SK-N-MC (cell line): ENCODE measurements at places on chromosomes 6 and 20.

DNA sequence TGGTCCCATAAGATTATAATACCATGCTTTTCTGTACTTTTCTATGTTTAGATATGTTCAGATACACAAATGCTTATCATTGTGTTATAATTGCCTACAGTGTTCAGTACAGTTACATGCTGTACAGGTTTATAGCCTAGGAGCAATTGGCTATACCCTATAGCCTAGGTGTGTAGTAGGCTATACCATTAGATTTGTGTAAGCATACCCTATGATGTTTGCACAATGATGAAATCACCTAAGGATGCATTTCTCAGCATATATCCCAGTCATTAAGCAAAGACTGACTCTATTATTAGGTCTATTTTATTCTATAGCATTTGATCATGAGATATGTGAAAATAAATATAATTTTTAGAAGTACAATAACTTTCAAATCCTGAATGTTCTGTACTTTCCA lies 36.6 kb downstream of the HCRTR2 start:
- no peak for DNase-seq

DNA sequence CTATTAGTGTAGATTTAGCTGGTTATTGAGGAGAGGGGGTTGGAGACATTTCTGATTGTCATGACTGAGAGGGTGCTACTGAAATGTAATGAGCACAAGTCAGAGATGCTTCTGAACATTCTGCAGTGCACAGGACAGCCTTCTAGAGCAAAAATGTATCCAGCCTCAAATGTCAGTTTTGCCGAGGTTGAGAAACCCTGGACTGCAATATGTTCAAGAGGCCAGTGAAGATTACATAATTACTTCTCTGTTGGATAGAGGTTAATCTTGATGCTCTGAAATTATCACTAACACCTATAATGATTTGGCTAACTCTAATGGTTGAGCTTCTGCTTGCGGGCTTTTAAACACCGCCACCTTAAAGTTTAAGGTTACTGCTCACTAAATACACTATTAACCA lies 3.4 kb upstream of the DUSP22 start:
- no peak for DNase-seq

DNA sequence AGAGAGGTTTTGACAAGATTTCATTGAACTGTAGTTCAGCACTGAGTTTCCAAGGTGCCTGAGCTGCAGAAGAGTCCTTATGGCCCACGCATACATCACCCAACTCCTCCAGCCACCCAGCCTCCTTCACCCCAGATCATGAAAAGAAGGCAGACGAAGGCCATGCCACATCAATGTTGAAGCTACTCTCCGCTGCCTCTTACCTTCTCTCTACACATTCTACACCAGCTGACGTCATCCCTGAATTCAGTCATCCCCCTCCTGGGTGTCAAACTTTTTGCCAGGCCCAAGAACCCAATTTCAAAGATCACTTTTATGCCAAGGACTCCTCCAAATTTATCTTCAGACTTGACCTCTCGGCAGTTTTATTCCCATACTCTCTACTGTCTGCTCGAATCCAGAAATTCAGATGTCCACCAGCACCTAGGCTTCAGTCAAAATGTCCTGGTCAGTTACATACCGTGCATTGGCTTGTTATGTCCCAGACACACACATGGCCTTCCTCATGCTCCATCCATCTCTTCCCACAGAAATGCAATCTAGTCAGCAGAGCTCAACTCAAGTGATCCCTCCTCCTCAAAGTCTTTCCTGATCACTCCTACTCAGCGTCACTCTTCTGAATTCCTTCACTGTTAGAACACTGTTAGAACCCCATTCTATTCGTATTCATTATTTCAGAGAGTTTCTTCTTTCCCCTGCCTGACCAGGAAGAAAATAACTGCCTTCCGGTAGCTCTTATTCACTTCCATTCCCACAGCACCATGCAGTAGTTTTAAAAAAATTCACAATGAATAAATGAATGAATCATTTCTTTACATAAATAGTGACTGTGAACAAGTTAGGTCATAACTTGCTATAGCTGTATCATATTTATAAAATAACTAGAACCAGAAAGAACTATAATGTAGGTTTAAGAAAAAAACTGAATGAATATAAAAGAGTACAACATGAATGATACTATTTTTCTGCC lies 11.5 kb downstream of the ATXN1 start:
- DNase-seq = no peak

DNA sequence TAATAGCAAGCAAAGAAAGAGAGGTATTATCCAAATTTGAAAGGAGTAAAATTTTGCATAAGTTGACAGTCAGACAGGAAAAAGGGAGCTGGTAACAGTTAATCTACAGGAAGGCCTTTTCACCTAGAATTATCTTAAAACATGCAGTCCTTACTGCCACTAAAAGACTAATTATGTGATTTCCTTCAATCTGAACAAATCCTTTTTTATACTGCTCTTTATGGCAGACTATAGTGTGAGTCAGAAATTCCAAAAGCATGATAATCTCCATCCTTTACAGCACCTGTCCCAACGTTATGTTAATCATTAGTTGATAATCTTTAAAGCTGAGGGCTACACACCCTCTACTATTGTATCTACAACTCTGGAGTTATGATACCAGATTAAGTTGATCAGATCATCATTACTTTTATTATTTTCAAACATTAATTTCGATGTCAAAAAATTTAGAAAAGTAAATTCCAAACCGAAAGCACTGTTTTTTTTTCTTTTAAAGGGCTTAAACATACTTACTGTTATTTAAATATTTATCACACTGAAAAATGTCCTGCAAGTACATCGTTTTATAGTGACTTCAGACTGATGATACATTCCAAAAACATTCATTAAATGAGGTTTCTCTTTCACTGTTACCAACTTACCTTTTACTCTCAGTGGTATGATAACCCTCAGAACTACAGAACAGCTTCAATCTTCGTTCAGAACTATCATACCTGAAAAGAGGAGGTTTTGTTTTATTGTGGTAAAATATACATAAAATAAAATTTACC lies 33.2 kb upstream of the AKAP7 start:
- no peak for DNase-seq

- no peak for DNase-seq
Observed at GRCh38 chr20:50663095-50663821, 28.1 kb downstream of the RIPOR3 start.

GRCh38 chr20:36585410-36586125 lies 12.2 kb downstream of the TGIF2 start:
- DNase-seq = peak; percentile 99

- no peak for DNase-seq
Observed at GRCh38 chr6:117483004-117483644, 650 bp downstream of the DCBLD1 start.

DNA sequence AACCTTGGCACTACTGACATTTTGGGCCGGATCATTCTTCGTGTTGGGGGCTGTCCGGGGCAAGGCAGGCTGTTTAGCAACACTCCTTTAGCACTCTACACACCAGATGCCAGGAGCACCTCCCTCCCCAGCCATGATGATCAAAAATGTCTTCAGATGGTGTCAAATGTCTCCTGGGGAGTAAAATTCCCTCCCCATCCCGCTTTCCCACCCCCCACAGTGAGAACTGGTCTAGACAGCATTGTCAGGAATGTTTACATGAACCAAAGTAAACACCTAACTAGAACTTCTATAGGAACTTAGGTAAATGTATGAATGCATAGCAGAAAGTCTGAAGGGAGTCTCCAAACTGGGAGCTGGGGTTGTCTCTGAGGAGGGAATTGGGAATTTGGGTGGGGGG lies 70.0 kb upstream of the TOP1 start:
- DNase-seq = no peak

DNA sequence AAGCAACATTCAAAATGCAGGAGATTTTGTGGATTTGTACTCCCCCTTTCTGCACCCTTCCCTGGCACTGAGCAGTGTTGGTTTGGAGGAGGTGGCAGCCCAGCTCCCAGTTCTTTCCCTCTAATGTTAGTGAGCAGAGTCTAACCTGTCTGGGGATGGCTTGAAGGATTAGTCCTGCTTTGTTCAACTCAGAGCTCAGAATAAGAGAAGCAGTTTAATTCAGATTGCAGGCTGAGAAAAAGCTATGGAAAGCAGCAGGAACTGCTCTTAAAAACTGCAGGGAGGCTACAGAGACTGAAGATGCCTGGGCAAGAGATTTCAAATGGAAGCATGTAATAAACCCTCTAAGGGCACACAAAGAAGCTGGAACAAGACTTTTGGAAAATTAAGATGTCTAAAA lies 223.4 kb upstream of the GGTLC1 start:
- DNase-seq = no peak

GRCh38 chr6:100880149-100880852 lies 828 bp downstream of the ASCC3 start:
- DNase-seq = no peak

GRCh38 chr6:44129841-44130322 lies 2.5 kb downstream of the TMEM63B start:
- no peak for DNase-seq

DNA sequence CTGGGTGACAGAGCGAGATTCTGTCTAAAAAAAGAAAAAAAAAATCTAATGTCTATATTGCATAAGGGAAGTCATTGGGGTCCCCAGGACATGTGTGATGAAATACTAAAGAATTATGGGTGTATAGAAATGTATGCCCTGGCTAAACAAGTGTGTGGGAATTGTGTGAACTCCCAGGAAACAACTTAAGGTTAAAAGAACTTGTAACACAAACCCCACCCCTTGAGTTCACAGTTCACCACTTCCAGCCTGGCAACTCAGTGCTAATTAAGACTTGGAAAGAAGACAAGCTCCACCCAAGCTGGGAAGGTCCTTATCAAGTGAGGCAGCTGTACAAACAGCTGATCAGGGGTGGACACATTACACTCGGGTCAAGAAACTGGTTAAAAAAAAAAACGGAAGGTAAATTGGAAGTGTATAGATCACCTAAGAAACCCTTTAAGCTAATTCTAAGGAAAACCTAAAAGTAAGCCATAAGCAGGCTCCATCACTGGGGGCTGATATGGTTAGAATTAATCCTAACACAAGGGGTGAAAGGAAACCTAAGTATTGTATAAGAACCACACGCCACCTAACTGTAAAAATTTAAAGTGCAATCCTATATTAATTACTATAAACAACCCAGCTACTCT lies 25.2 kb downstream of the HLA-A start:
- no peak for DNase-seq

DNA sequence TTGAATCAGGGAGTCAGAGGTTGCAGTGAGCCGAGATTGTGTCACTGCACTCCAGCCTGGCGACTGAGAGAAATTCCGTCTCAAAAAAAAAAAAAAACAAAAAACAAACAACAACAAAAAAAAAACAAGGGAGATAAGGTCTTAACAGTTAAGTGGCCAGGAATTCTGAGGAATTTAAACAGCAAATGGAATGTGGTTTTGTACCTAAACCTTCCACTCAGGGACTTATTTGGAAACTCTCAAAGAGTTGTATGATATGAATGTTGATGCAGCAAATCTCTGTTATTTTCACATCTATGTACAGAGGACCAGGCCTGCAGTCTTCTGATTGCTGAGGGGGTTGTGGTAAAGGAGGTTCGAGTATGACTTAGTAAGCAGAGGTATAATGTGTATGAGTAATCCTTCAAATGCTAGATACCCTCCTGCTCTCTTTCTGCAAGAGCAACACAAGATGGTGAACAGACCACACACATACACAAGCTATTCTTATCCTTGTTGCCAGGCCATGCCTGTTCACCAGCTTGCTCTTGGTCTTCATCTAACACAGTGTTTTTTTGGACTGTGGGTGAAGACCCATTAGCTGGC lies 174.9 kb upstream of the SCGN start:
- DNase-seq = no peak

DNA sequence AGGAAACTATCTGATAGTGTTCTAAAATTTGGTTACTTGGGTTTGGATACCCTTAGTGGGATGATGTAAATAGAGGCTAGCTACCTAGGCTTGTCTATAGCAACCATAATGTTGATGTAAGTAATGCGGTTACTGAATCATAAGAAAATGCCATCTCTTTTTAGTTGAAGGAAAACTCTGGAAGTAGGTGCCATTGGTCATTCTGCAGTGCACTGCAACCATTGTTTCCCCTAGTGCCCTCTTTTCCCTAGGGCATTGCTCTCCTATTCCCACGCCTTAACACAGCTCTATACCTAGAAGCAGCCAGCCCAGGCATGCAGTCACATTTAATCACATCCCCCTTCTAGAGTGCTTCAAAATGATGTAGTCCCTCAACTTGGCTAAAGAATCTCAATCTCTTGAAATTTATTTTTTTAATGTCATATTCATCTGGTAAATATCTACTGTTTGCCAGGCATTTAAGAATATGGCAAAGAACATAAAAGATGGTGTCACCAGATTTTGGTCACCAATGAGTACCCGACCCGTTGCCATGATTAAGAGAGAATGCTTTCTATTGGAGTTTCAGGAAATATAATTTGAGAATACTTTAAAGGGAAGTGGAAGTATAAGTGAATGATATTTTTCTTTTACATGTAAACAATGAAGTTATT lies 10.4 kb downstream of the LOC128125822 start:
- no peak for DNase-seq

GRCh38 chr6:135983718-135984343 lies 132.3 kb downstream of the PDE7B start:
- no peak for DNase-seq

- no peak for DNase-seq
Observed at GRCh38 chr6:165850434-165851019, 187.5 kb upstream of the PDE10A start.

- DNase-seq = no peak
Observed at GRCh38 chr6:11062715-11063114, 18.6 kb upstream of the ELOVL2 start.

GRCh38 chr6:97136626-97137358 lies 146.2 kb downstream of the MMS22L start:
- DNase-seq = no peak

DNA sequence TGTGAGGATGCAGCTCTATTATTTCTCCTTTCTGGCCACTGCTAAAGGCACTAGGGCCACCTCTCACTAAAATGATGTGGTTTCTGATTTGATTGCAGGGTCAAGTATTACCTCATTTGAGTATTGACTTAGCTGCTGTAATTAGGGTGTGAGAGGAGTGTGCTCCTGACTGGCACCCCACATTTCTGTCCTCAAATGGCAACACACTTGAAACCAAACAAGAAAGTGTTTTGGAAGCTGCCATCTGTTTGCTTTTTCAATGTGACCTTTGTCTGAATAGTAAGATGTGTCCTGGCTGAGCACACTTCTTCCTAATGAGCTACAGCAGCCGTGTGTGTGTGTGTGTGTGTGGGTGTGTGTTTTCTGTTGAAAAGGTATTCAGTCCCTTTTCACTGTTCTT lies 62.8 kb upstream of the SCP2D1 start:
- no peak for DNase-seq
